ENCODE measurements at places on chromosomes 4 and X.

DNA sequence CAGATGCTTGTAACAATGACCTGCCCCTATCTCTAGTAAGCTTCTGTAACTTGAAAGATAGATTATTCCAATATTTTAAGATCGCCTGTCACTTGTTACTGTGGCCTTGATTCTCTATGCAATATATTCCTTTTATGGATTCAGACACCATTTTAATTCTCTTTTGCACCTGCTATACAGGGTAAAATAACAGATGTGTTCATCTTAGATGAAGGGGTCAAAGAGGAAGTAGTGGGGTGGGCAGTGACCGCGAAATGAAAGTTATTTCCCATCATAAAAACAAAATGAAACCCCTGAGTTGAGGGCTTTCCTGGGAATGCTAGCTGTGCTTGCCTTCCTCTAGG is 175.9 kb downstream of the TSPAN5 start:
- no peak for DNase-seq

- DNase-seq, result no peak
These were observed 27.7 kb downstream of the METTL14 start for GRCh38 chr4:118712872-118713271.

DNA sequence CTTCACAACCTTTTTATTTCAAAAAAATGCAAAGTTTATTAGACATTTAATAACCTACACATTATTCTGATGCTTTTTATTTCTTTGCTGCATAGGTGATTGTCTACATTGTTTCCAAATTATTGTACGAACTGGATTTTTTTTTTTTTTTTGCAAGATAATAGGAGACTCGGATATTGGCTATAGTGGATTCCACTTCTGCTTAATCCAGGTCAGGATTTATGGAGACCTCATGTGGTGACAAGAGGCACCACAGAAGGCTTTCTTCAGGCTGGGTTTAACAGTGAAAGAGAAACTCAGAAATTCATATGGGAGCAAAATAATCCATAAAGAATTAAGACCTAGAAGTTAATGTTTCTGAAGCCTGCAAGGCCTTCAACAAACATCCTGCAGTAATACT is 2.4 kb upstream of the SLIT2 start:
- peak; percentile 20 for DNase-seq

DNA sequence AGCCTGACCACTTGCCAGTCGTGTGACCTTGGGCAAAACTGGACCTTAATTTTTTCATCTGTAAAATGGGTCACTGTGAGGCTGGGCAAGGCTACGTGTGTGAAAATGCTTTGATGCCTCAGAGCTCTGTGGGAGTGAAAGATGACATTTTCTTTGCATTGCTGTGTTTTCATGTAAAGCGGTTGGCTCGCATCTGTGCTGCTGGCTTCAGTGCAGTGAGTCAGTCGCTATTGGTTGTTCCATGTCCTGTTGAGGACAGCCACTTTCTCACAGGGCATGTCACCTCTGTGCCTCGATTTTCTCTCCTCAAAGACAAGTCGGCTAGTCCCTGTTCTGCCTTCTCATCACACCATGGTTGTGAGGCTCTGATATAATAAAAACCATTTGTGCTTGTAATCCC is 4.4 kb downstream of the MTMR1 start:
- no peak for DNase-seq

DNA sequence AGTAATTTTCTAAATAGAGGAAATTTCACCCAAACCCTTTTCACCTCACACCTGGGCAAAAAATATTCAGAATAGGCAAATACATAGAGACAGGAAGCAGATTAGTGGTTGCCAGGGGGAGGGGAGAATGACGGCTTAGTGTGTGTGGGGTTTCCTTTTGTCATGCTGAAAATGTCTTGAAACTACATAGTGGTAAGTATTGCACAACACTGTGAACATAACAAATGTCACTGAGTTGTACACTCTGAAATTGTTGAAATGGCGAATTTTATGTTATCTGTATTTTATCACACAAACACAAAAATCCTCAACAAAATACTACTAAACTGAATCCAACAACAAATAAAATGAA is 60.7 kb upstream of the PLAC1 start:
- DNase-seq, result no peak

DNA sequence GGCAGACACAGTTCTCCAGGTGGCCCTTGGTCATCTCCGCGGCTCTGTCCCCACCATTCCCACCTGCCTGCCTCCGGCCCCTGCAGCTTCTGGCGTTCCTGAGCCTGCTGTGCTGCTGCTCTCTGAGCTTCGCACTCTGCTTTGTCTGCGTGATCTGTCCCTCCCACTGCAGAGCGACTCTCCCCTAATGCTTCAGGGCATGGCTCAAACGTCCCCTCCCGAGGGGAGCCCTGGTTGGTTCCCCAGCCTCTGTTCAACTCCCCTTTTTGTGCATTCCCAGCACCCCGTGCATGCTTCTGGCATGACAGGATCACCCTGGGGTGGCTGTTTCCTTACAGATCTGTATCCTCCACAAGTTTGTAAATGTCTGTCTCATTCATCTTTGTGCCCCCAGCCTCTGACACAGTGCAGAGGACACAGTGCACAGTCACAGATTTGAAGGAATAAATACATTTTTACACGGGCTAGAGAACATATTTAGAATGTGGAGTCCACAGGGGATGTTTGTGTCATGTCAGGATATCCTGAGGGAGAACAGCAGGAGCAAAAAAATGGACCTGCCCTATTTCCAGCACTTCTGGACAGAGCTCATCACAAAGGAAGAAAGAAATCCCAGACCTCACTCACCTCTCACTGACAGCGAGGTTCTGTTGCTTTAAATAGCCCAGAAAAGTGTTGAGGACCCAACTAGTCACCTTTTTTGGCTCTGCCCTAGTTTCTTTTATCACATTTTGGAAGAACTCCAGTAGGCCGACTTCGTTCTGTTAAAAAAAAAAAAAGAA is 72.6 kb downstream of the GATB start:
- DNase-seq, result no peak

- no peak for DNase-seq
These were observed 50.3 kb downstream of the MAML3 start for GRCh38 chr4:140103676-140104075.

- DNase-seq, result no peak
These were observed 89.5 kb downstream of the SLIT2 start for GRCh38 chr4:20341134-20341738.

Data from WERI-Rb-1 (cell line).